ENCODE measurements at places on chromosomes 5 and 9. TPM values are rescaled to one million over a fixed set of nuclear protein-coding genes. Genes with fewer than 3 reads are reported as not detected.

ZNF79 gene
- 7.1 TPM for polyA plus RNA-seq

HRH2 gene
- 2.5 TPM for polyA plus RNA-seq

OR1Q1 gene
- polyA plus RNA-seq, result not detected

TMEM232 gene
- polyA plus RNA-seq, result 5.5 TPM

CLPTM1L gene
- 130 TPM for polyA plus RNA-seq

FRMD3 gene
- polyA plus RNA-seq, result 22.8 TPM

CTXN3 gene
- not detected for polyA plus RNA-seq

LCN1 gene
- polyA plus RNA-seq, result 0.22 TPM

- no peak for DNase-seq
These were observed 128.1 kb upstream of the RPS23 start for GRCh38 chr5:82406205-82406773.

DNA sequence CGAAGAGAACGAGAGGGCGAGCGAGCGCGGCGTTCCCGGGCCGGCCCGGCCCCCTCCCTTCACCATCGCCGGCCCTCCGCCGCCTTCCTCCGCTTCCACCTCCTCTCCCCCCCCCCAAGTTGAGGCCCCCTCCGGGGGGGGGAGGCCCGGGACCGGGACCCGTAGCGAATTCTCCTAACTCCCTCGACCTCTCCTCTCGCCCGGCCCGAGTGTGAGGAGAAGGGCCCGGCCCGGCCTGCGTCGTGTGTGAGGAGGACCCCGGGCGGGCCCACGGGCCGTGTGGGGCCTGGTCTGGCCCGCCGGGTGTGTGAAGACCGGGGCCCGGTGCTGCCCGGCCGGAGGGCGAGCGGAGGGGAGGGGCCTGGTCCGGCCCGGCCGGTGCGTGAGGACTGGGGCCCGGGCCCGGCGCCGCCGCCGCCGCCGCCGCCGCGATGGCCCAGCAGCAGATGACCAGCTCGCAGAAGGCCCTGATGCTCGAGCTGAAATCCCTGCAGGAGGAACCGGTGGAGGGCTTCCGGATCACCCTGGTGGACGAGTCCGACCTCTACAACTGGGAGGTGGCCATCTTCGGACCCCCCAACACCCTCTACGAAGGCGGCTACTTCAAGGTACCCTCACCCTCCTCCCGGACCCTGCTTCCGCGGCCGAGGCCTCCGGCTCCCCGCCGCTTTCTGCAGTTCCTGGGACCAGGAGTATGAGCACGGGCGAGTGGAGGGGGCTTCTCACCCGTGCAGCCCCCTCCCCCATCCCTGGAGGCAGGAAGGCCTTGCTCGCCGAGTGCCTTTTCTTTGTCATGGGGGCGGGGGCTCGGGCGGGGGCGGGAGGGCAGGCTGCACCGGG is 587 bp downstream of the UBE2R2 start:
- peak; percentile 52 for DNase-seq

DNA sequence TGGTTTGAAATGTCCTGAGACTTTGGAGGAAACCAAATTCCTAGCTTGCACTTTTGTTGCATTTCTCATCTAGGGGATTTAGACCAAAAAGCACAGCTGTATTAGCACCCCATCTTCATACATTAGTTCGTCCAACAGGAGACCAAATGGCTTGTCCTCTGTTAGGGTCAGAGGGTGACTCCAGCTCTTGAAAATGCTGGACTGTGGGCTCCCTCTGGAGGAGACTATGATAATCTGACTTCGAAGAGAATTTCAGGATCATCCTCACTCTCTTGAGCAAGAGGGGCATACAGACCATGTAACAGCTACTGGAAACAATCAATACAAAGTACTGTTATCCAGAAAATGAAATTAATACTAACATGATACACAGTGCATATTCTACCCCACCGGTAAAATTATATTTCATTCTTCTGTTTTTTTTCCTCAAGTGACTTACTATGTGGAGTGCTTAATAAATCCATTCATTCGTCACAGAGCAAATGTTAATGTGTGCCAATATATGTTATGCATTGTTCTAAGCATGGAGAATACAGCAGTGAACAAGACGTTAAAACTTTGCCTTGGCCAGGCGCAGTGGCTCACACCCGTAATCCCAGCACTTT is 63.7 kb upstream of the PPP2CA start:
- DNase-seq, result peak; percentile 53

GRCh38 chr9:89477384-89477783 is 20.5 kb downstream of the SEMA4D start:
- no peak for DNase-seq

- no peak for DNase-seq
These were observed 239.3 kb upstream of the PRDM9 start for GRCh38 chr5:23268136-23268535.

DNA sequence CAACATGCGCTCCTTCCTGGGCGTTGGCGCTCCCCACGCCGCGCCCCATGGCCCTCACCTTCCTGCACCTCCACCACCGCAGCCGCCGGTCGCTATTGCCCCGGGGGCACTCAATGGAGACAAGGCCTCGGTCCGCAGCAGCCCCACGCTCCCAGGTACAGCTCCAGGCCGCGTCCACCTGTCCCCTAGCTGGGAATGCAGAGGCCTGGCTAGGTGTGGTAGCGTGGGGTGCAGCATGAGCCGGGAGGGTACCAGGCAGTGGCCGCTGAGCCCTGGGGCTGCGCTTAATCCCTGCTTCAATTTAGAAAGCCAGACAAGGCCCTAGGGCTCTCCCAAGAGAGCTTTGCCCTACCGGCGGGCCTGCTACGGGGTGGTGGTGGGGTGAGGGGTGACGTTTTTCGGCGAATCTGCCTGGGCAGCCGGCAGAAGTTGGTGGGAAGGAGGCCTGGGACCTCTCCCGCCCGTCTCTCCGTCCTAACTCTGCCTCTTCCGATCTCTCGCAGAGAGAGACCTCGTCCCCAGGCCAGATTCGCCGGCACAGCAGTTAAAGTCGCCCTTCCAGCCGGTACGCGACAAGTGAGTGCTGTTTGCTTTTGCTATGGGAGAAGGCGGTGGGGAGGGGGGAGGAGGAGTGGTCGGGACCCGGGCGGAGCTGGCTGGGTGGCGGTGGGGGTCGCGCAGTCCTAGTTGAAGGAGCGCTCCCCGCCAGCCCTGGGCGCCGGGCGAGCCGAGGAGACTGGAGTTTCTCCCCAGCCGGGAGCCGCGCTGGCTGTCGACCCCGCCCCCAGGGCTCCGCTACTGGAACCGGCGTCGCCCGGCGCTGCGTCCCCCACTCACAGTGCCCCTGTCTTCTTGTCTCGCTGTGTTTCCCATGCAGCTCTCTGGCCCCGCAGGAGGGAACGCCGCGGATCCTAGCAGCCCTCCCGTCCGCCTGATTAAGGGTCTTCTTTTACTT is 4.8 kb downstream of the IRX1 start:
- no peak for DNase-seq

DNA sequence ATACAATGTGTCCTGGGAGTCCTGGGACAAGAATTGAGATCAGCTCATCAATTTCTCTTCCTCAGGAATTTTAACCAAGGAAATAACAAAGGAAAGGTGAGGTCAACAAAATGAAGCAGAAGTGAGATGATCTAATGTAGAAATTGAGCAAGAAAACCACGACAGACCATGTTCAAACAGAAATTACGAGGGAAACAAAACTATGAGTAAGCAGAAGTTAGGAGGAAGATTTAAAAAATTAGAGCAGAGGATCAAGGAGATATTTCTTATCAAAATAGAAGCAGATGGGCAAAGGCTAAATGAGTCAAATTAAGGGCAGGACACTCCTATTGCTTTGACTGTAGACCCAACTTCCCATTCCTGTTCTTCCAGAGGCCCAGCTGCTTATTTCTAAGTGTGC is 97.4 kb downstream of the HINT1 start:
- no peak for DNase-seq

- DNase-seq, result no peak
These were observed 43.3 kb upstream of the SSBP2 start for GRCh38 chr5:81794226-81794625.

DNA sequence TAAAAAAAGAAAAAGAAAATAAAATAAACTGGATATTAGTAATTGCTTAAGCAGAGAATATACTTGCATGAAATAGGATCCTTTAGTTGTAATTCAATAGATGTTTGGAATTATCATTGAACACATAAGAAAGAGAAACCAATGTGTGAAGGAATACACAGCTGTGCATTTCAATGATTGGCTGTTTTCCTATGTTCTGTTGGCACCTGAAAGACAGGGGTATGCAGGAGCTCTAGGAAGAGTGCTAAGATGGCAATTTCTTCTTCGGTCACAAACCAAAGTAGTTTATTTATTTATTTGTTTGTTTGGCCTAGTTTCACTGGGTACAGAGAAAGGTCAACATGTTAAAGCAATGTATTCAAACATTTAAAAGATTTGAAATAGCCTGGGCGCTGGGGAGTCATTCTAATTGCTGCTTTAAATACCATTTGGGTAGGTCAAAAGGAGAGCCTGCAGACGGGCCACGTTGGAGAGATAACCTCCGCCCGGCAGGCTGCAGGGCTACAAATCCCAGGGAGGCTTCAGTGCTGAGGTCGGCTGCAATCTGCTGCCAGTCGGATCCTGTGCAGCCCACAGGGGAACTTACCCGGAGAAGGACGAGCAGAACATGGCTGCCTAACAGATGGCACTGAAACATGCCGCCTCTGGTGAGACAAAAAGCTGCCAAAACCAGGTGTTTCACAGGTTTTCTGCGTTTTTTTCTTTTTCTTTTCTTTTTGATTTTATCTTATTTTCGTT is 154.2 kb upstream of the TYRP1 start:
- no peak for DNase-seq

DNA sequence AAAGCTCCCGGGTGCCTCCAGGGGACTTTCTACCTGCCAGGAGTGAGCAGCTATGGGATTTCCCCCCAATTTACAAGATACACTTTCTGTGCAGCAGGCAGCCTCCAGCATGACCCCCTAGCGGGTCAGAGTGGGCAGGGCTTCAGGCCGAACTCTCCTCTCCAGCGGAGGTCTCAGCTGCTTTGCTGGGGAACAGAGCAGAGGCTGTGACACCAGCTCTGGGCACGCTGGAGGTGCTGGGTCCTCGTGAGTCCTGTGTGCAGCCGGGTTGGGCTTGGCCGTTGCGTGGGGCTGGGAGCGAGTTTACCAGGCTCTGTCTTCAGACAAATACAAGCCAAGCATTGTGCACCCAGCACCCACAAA is 2.9 kb downstream of the NRARP start:
- DNase-seq, result no peak

DNA sequence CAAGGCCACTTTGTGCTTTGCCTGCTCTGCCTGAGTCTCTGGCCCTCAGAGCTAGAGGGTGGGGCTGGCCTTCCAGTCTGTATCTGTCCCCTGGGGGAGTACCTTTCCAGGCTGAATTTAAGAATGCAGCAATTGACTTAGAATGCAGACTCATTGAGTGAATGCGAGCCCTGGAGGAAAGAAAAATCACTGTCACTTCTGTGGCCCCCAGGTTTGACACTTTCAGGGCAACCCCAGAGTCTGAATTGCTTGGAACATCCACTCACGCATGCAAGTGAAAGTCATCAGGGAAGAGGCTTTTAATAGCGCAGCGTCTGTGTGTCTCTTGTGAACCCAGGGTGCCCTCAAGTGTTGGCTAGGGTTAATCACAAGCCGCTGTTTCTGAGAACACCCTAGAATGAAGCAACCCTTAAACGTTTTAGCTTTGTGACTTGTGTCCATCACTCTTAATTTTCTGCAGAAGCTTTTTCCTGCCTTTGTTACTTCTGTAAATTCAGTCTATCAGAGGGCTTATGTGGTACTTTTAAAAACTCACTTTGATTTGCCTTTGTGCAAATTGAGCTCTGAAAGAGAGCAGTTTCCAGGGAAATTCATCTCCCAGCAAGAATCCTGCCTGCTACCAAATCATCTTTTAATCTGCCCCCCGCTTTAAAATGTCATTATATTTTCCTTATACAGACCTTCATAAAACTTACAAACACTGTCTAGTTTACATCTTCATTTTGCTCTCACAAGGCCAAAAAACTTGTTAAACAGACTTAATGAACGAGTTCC is 146.8 kb upstream of the IQGAP2 start:
- no peak for DNase-seq

GRCh38 chr5:172402531-172403188 is 51.7 kb downstream of the SH3PXD2B start:
- no peak for DNase-seq

DNA sequence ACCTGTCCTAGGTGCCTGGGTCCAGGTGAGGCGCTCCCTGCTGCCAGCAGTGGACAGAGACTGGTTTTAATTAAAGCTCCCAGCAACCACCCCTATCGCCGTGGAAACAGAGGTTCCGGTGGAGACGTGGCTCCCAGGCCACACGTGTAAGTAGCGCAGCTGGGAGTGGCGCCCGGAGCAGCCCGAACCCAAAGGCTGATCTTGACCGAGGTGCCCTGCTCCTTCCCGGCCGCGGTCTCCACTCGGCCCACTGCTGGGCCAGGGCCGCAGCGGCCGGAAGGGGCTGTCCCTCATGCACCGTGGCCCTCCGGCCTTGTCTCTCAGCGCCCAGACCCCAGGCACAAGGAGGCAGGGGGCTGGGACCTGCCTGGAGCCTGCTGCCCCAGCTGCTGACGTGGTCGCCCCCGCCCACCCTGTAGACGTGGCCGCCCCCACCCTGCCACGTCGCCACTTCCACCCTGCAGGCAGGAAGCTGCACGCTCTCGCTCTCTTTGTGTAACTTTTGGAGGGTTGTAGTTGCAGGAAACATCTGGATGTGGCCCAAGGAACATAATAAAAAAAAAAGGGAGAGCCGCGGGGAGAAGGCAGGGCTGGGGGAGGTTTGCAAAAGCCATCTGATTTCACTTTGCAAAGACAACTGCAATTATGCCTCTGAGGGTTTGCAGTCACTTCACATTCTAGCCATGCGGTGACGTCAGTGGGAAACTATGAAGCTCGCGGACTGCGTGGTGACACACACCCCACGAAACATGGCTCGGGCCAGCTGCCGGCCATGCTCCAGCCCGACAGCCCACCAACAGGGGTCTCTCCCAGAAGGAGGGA is 129.9 kb downstream of the RXRA start:
- no peak for DNase-seq
